Dermis blood vessel endothelial cell (primary cell): ENCODE measurements at places on chromosomes 13 and 19. TPM values are rescaled to one million over a fixed set of nuclear protein-coding genes. Genes with fewer than 3 reads are reported as not detected.

DNA sequence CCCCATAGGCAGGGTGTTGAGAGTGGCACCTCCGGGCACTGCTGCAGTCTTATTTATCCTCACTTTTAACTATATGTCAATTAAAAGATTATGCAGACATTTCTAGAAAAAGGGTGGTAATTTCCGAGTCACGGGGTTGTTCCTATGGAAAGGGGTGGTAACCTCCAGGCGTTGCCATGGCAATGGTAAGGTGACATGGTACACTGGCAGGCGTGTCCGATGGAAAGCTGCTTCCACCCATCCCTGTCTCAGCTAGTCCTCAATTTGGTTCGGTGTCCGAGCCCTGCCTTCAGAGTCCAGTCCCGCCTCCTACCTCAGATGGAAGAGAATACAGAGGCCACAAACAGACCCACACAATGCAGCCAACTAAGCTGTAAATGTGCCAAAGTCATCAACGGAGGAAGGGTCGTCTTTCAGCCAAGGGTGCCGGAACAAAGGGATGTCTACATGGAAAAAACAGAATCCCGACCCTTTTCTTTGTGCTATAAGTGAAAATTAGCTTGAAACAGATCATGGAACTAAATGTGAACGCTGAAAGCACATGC, 72.6 kb upstream of the C13orf46 start:
- no peak for DNase-seq

- DNase-seq: no peak
These were observed 25.1 kb upstream of the MEIS3 start for GRCh38 chr19:47444388-47444821.

- no peak for DNase-seq
These were observed 163.9 kb downstream of the KCTD15 start for GRCh38 chr19:33960566-33960965.

DNA sequence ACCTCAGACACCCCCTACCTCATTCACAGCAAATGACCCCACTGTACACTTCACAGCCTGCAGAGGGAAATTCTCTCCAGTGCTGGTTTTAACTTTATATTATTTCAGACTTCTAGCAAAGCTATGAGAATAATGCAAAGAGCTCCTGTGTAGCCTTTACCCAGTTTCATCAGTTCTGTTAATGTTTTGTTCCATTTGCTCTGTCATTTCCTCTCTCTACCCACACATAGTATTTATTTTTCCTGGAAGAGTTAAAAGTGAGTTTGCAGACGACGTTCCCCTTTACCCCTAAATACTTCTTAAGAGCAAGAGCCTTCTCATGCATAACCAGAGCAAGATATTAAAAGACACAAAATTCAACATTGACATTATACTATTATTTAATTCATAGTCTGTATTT, 49.9 kb upstream of the ADGRE1 start:
- DNase-seq: no peak

IL4I1 gene
- 2.1 and 3.6 TPM in 2 replicates for total RNA-seq

GRCh38 chr13:83057119-83057518, 825.2 kb downstream of the SLITRK1 start:
- DNase-seq: no peak

GRCh38 chr13:29379281-29379680, 216.2 kb downstream of the SLC7A1 start:
- no peak for DNase-seq

- peak; percentile 53 for DNase-seq
These were observed 4.0 kb upstream of the GRIN3B start for GRCh38 chr19:996051-996838.

GRCh38 chr13:110402299-110403069, 95.4 kb downstream of the COL4A2 start:
- DNase-seq: no peak

DNA sequence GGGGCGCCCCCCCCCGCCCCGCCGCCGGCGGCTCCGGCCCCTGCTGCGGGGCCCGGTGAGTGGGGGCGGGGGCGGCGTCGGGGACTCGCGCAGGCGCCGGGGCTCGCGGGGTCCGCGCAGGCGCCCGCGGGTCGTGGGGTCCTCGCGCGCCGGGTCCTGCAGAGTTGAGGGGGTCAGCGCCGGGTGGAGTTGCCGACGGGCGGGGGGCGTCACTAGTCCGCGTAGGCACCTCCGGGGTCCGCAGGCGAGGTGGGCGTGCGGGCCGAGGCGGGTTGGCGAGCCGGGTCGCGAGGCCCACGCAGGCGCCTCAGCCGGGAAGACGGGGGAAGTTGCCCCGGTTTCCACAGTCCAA, 365 bp downstream of the PPP6R1 start:
- DNase-seq: no peak

DNA sequence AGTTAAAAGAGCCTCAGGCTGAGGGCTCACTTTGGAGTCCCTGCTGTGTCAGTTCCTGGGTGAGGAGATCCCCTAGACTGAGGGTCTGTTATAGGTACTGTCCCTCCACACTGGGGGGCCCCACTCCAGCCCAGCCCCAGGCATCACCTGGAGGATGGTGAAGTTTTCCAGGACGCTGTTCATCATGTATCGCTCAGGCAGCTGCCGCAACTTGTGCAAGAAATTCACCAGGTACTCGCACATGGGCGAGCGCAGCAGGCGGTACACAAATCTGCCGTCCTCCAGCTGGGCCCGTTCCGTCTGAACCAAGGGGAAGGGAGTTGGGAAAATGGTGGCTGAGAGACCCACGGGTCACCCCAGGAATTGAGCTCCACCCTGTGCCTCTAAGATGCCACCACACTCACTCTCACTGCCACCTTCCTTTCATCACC, 7.1 kb downstream of the CD37 start:
- DNase-seq: no peak

- DNase-seq: no peak
These were observed 93.1 kb downstream of the WTIP start for GRCh38 chr19:34574704-34575103.

GRCh38 chr19:3034656-3035541, 5.8 kb upstream of the TLE2 start:
- peak; percentile 19 for DNase-seq

PCP2 gene
- total RNA-seq: not detected in 2 replicates

- peak; percentile 80 for DNase-seq
These were observed at the start of gene THSD1 for GRCh38 chr13:52405767-52406494. Gene THSD1, minus strand, starts transcription at chr13:52406172. Its CDS starts 3,572 bp downstream, at chr13:52402600.

DNA sequence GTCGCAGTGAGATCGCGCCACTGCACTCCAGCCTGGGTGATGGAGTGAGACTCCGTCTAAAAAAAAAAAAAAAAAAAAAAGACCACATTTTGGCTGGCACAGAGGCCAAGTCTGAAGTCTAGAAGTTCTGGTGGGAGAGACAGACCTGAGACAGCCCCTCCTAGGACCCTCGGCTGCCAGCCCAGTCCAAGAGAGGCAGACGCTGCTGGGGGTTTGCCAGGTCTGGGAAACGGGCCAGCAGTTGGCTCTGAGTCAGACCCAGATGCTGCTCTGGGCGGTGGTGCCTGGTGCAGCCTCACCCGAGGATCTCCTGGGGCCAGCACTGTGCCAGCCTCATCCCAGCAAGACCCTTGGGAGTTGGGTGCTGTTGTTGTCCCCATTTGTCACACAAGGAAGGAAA, 5.8 kb downstream of the FCHO1 start:
- peak; percentile 57 for DNase-seq

- DNase-seq: peak; percentile 55
These were observed 7.8 kb downstream of the ACTN4 start for GRCh38 chr19:38655148-38655824.

DNA sequence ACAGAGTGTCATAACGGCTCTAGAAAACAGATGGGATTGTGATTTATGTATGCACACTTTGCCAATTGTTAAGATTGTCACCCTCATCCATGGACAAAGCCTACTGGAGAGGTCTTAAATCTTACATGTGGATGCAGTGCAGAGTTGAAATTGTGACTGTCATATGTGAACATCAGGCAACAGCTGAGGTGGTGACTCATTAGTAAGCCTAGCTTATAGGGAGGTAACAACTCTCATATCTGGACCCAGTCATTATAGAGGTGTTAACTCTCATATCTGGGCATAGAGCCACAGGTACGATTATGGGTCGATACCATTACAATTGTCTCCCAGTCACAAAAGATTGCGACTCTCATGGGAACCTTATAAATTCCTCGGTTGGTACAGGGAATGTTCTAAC, 29.8 kb upstream of the ZNF254 start:
- no peak for DNase-seq

GRCh38 chr19:56101095-56101494, 20.0 kb downstream of the ZNF787 start:
- no peak for DNase-seq

GRCh38 chr19:6058518-6059201, 51.6 kb downstream of the RFX2 start:
- DNase-seq: no peak
